ENCODE measurements at places on chromosomes 5 and 9. TPM values are rescaled to one million over a fixed set of nuclear protein-coding genes. Genes with fewer than 3 reads are reported as not detected.

The LRRC14B gene
- total RNA-seq: not detected

The ZNF462 gene
- total RNA-seq: 25.8 TPM

- no peak for DNase-seq
These were observed 35.3 kb downstream of the MTREX start for GRCh38 chr5:55343107-55343506.

GRCh38 chr9:137302449-137303150, 529 bp upstream of the NRARP start:
- no peak for DNase-seq

DNA sequence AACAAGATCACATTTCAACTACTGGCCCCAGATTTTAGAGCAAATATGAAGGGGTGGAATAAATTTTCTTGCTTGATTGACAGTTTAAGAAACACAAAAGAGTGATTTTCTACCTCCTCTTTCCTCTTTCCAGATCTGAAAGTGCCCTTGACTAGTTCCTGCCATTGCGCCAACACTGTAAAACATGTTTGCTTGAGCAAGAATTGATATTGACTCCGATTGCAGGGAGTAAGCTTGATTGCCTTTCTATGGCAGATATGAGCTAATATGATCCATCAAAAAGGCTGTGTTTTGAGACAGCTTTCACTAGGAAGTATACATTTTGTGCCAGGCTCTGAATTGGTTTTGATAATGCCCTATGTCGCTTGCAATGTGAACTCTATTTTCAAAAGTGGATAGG, 508.8 kb downstream of the SEMA5A start:
- no peak for DNase-seq

- DNase-seq: no peak
These were observed 361.2 kb upstream of the RIOK2 start for GRCh38 chr5:97544240-97544639.

- no peak for DNase-seq
These were observed 3.7 kb upstream of the NIPAL4 start for GRCh38 chr5:157456301-157456700.

- DNase-seq: no peak
These were observed 5.2 kb downstream of the SLC31A2 start for GRCh38 chr9:113155911-113156588.

All from chondrocyte (in vitro differentiated cells).